ENCODE measurements at places on chromosomes 5 and 9.
A peak's percentile ranks its signal among the peaks of the same experiment; 100 is the strongest.

GRCh38 chr5:180168758-180169157 lies 40.3 kb downstream of the RASGEF1C start:
- no peak for DNase-seq

DNA sequence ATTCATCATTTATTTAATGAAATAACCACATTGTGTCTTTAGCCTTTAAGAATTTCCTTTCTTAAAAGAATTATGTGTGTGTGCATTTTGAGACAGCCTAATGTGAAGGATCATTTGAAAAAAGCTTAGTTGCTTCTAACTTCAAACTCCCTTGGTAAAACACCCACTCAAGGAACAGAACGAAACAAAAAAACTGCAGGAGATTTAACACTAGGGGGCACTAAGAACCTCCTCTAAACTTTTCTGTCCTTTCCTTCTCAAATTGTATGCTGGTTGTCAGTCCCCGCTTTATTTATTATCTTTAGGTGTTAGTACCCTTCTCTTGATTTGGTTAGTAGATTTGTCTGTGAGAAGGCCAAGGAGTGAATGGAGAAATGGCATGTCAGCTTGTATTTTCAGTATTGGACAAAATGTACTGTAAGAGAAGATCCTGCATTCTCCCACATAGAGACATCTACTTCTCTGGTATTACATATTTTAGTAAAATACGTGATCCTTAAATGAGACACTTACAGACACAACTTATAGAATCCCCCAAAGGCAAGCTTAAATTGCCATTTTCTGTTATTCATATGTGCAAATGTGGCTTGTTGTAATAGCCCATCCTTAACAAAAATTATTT lies 229.7 kb downstream of the MRPS30 start:
- peak; percentile 30 for DNase-seq

GRCh38 chr5:6469836-6470235 lies 21.2 kb downstream of the UBE2QL1 start:
- no peak for DNase-seq

DNA sequence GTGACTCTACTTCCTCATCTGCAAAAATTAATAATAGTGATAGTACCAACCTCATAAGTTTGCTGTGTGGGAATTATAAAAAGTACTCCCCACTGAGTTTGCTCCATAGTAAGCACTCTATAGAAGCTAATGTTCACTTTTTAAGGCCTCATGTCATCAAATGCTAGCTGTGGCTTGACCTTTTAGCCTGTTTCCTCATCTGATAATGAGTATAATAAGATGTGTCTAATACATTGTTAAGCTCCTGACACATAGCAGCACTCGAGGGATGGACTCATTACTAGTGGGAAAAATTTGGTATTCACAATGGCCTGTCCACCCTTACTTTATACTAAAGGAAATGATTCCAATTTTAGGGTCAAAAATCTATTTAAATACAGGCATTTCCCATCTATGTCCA lies 26.1 kb upstream of the CAST start:
- DNase-seq: no peak

DNA sequence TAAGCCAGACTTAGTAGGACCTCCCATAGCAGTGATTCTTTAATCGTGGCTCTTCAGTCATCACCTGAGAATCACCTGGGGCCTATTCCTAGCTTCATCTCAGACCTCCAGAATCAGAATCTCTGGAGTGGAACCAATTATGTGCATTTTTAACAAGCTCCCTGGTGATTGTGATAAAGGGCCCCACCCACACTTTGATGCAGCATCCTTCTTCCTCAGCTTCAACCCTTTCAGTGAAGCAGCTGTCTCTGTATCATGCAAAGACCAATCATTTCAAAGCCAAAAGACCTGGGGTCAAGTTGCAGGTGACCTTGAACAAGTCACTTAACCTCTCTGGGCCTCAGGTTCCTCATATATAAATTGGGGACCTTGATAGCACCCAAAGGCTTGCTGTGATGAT lies 17.1 kb downstream of the FBXO10 start:
- DNase-seq: no peak

GRCh38 chr9:131567910-131568309 lies 22.6 kb downstream of the PRRT1B start:
- DNase-seq: no peak

- DNase-seq: no peak
Measured at GRCh38 chr9:123049589-123050222, 16.2 kb downstream of the GPR21 start.

DNA sequence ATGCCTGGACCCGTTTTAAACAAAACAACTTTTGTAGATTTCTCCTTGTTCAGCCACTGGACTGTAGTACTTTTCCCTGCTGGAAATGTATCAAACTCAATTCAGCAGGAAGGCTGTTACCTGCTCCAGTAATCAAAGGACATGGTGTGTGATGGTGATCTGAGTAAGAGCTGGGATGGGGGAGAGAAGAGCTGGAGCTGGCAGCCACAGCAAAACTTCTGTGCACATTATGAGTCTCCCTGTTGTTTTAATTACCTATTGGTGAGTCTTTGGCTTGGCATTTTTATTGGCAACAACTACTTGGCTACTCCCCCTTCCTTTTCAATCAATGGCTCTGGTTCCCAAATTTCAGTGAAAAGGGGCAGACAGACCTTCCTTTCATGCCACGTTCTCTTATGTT lies 9.7 kb downstream of the NREP start:
- DNase-seq: no peak

DNA sequence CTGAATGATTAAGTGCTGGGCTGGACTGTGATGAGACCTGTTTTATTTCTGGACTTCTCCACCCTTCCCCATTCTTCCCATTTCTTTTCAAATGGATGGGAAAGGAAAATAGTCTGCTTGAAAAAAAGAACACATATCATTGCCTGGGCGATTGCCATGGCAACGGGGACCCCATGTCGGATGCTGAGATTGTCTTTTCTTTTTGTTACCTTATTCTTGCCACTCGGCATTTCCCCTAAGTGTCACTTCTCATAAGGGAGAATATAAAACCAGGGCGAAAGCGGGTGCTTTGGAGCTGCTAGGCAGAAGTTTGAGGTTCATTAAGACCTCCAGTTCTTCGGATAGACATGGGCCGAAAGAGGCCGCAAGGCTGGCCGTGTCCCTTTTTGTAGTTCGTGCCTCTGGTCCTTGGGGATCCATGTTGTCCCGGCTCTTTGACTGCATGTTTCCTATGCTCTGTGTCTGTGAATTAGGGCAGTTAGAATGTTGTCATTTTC lies 763 bp downstream of the FGD3 start:
- no peak for DNase-seq

DNA sequence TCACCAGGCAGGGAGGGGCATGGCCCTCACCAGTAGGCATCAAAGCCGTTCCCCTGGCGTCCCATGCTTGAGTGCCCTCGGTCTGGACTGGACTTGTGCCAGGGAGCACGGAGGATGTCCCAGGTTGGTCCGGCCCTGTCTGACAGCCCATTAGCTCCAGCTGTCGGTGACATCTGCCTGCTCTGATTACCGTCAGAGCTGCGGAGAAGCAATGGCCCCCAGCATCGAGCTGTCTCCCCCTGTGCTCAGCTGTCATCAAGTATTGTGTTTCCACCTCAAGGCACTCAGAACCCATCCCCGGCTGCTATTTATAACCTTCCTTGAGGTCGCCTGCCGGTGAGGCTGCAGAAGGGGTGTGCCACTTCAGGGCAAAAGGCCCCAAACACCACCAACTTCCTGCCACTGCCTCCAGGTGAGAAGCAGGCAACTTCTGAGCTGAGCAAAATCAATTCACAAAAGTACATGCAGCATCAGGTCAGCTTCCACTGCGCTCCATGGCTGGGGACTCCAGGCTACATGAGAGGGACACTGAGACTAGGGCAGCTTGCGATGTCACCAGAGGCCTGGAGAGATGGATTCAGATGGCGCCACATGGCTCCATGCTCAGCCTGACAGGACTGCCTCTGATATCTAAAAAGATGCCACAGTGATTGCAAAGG lies 142.7 kb downstream of the C5orf15 start:
- no peak for DNase-seq

- DNase-seq: no peak
Measured at GRCh38 chr9:93093877-93094657, 1.9 kb upstream of the CARD19 start.

- no peak for DNase-seq
Measured at GRCh38 chr5:152462021-152462721, 57.1 kb upstream of the NMUR2 start.

DNA sequence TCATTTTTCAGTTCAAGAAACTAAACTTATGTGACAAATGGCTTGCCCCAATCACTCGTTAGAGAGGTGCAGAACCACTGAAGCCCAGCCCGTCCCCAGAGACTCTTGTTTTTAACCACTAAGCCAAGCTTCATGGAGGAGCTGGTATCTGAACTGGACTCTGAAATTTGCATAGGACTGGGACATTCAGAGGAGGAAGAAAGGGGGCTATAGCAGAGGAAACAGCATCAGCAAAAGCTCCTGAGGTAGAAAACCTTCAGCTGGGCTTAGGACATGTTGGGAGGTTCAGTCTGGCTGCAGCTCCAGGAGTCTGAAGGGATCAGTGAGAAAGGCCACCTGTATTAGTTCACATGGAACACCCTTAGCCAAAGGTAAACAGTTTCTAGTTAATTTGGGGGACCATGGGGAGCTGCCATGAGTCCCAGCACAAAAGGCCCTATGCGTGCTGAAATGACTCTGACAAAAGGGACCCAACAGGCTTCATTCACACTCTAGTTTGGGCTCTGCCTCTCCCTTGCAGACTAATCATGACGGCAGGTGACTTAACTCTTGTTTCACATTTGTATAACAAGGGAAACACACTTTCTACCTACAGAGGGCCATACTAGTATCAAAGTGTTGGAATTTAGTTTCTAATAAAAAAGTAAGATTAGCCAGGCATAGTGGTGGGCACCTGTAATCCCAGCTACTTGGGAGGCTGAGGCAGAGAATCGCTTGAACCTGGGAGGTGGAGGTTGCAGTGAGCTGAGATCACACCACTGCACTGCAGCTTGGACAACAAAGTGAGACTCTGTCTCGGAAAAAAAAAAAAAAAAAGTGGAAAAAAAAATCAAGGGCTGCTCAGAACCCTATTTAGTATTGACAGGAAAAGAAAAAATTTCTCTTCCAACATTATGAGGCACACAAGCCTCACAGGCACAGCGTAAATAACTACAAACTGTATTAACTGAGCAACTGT lies 10.2 kb downstream of the FBXO10 start:
- no peak for DNase-seq

- DNase-seq: no peak
Measured at GRCh38 chr5:90133941-90134340, 275.6 kb downstream of the CETN3 start.

All from SW480 (cell line).